ENCODE measurements at places on chromosomes 6 and 20.

DNA sequence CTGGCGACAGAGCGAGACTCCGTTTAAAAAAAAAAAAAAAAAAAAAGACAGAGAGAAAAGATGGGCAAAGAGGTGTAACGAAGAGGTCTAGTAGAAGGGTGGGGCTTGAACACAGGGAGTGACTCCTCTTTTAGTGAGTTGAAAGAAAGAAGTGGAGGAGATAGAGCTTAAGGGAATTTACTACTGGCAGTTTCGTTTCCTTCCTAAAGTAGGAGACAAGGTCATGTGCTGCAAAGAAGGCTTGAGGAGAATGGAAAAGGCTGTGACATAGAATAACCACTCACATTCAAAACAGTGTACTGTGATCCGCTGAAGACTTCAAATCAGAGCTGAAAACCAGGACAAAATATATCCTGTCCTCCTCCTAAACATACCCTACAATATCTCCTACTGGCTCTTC is 63.8 kb upstream of the EIF2S2 start:
- H3K27ac ChIP-seq = no peak overlapping the region
- no peaks in the 10 kb centered on the region for H3K36me3 ChIP-seq
- H3K4me3 ChIP-seq = no peak overlapping the region
- H3K27me3 ChIP-seq = no peaks in the 10 kb centered on the region
- no peak for DNase-seq

GRCh38 chr6:144849920-144850319 is 564.8 kb downstream of the UTRN start:
- no peak for DNase-seq
- H3K27me3 ChIP-seq = no peaks in the 10 kb centered on the region
- no peak overlapping the region for H3K4me3 ChIP-seq

GRCh38 chr6:74451953-74452352 is 753.9 kb downstream of the COL12A1 start:
- no peaks in the 10 kb centered on the region for H3K27me3 ChIP-seq
- no peak for DNase-seq
- no peaks in the 10 kb centered on the region for H3K4me1 ChIP-seq
- H3K36me3 ChIP-seq = no peaks in the 10 kb centered on the region

DNA sequence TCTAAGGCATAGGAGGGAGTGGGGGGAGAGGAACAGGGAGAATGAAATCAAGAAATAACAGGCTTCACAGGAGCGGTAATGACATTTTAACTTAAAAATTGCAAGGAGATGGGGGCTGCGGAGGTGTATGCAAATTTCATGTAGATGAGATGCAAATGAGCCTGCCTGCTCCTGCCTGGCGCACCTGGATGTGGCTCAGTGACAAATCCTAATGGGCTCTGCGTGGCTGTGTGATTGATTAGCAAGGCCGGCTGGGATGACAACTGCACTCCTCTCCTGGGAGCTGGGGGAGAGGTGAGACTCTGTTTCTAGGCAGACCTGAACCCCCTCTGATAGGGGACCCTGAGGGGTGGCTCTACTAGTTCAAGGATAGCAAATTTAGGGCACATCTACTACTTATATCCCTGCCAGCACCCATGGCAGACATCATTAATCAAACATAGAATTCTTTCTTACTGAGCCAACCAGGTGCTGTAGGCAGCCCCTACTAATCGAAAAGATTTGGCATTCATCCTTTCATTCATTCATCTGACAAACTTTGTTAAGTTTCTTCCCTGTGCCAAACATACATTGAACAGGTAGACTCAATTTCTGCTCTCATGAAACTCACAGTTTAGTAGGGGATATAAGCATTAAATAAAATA is 38.4 kb upstream of the TGM2 start:
- H3K4me3 ChIP-seq = no peak overlapping the region
- H3K4me1 ChIP-seq = peaks cover 6% of the 10 kb centered on the region
- no peaks in the 10 kb centered on the region for H3K27me3 ChIP-seq
- no peak overlapping the region for H3K27ac ChIP-seq

DNA sequence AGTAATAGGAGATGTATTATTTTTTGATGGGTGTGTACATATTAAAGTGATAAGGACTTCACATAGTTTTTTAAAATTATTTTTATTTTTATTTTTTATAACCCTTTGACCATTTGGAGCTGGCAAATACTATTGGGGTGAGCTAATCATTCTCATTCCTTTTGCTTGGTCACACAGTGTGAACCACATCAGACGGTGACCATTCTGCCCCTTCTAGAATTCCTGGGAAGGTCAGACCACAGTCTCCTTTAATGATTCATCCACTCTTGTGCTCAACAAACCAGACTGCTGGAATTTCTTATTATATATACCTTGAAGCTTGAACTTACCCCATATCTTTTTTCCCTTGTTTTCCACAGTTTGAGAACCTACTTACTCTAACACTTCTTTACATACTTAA is 23.9 kb upstream of the PRL start:
- DNase-seq = no peak
- H3K4me1 ChIP-seq = no peaks in the 10 kb centered on the region
- no peak overlapping the region for H3K4me3 ChIP-seq
- no peak overlapping the region for H3K27ac ChIP-seq
- no peaks in the 10 kb centered on the region for H3K36me3 ChIP-seq
- no peaks in the 10 kb centered on the region for H3K27me3 ChIP-seq

DNA sequence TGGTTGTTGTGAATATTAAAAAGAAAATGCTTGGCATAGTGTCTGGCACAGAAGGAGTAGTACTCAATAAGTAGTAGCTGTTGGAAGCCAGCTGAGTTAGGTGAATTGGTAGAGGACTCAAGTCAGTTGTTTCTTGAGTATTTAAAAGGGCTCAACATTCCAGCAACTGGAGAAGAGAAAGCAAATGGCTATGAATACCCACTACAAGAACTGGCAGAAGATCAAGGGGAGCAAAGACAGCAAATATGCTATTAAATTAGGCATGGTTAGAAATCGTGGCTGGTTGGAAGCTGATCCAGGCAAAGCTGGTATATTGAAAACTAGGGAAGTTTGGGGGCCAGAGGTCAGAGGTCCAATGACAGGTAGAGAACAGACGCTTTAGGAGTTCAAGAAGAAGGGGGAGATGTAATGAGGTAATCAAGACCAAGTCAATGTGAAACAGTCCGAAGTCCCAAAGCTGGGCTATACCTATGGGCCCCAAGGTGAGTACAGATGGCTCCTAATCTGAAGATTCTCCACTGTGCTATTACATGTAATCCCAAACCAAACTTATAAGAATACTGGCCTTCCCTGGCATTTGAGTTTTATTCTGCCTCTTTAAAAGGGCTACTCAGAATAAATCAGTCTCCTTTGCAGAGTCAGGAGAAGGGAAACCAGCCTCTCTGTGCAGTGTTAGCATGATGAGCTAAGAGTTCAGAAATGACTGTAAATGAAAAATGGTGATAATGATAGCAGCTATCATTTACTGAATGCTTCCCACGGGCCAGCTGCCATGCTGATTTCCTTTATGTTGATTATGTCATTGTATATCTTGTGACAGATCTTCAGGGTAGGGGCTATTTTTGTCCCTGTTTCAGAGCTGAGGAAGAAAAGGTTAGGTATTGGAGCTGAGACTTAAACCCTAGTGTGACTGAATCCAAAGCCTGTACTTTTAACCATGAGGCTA is 122.3 kb downstream of the ANKS1A start:
- no peaks in the 10 kb centered on the region for H3K27me3 ChIP-seq
- H3K4me1 ChIP-seq = peaks cover 40% of the 10 kb centered on the region
- H3K36me3 ChIP-seq = no peaks in the 10 kb centered on the region

DNA sequence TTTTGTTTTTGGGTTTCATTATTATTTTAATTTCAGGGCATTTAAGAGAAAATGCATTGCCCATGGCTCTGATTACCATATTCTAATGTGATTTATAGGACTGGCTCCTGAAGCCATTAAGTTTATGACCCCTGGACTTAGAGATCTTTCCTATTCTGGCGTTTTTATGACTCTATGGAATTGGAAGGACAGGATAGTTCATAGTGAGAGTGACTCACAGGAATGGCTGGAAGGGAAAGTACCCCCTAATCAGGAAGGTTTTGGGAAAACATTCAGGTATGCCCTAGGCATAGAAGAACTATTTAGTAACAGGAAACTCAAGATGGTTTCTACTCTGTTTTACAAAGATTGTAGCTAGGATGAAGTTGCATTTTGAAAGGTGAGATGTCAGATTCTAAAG is 108.6 kb upstream of the SLC2A12 start:
- DNase-seq = no peak
- no peak overlapping the region for H3K27ac ChIP-seq
- no peaks in the 10 kb centered on the region for H3K27me3 ChIP-seq
- no peaks in the 10 kb centered on the region for H3K4me1 ChIP-seq
- H3K36me3 ChIP-seq = no peaks in the 10 kb centered on the region
- no peak overlapping the region for H3K4me3 ChIP-seq

- H3K27me3 ChIP-seq = no peaks in the 10 kb centered on the region
- H3K27ac ChIP-seq = no peak overlapping the region
Observed at GRCh38 chr20:3472105-3472504, 1.3 kb downstream of the ATRN start.

GRCh38 chr20:50122763-50123162 is 9.8 kb upstream of the UBE2V1 start:
- peaks cover 47% of the 10 kb centered on the region for H3K36me3 ChIP-seq
- H3K4me1 ChIP-seq = peaks cover 9% of the 10 kb centered on the region
- DNase-seq = no peak
- no peak overlapping the region for H3K27ac ChIP-seq
